Posterior cingulate gyrus (tissue), 11 donors: ENCODE measurements at places on chromosomes 11 and 22.

- no peak for DNase-seq
These were observed 97.0 kb upstream of the TOP3B start for GRCh38 chr22:22079404-22080148.

- no peak for DNase-seq
These were observed 331.8 kb upstream of the MPPED2 start for GRCh38 chr11:30917859-30918478.

DNA sequence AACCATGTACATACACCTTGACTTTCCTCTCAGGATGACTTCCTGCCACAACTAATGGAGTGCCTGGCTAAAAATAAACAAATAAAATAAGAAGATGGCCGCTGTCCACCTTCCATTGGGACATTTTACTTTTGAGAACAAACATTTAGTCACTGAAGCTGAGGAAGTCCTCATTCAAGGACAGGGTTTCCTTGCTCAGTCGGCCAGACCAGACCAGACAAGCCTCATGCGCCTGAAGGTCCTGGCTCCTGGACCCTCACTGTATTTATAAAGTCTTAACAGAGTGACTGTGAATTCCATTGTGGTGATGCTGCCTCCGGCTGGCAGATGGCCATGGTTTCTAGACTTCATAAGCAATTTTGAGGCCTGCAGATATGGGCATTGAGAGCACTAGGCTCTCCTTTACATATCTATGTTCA is 114.5 kb downstream of the MAML2 start:
- no peak for DNase-seq

DNA sequence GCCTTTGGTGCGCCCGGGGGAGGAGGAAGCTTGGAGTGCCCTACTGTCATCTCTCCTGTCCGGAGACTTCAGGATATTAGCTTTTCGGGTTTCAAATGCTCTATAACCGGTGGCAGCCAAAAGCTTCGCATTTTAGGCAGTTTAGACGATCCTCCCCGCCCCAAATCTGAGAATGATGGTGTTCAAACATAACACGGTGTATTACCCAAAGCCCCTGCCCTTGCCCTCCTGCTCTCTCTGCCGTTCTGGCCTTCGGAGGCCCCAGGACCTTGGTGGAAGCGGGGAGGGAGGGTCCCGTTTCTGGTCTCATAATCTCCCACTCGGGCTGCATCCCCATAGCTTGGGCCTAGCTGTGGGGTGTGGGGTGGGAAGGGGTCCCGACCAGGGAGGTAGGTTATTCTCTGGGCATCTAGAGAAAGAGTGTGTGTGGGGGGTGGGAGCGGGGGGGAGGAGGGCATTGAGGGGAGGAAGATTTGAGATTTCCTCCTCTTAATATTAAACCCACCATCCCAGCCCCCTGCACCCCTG is 2.3 kb downstream of the PKNOX2 start:
- DNase-seq = no peak

GRCh38 chr11:45209891-45210699 is 63.7 kb downstream of the PRDM11 start:
- DNase-seq = peak; percentile 45

- DNase-seq = no peak
These were observed 4.6 kb downstream of the ADM start for GRCh38 chr11:10309163-10310093.

DNA sequence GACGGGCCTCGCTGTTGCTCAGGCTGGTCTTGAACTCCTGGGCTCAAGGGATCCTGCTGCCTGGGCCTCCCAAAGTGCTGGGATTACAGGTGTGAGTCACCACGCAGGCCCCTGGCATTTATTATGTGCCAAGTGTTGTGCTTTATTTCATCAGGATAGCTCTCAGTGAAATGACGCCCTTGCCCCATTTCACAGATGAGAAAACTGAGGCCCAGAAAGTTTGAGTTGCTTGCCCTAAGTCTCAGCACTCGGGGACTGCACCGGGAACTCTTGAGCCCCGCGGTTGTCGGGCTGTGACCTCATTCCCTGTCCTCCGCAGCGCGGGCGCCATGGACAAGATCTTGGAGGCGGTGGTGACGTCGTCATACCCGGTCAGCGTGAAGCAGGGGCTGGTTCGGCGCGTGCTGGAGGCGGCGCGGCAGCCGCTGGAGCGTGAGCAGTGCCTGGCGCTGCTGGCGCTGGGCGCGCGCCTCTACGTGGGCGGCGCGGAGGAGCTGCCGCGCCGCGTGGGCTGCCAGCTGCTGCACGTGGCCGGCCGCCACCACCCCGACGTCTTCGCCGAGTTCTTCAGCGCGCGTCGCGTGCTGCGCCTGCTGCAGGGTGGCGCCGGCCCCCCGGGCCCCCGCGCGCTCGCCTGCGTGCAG is 7.3 kb downstream of the USP35 start:
- DNase-seq = no peak

DNA sequence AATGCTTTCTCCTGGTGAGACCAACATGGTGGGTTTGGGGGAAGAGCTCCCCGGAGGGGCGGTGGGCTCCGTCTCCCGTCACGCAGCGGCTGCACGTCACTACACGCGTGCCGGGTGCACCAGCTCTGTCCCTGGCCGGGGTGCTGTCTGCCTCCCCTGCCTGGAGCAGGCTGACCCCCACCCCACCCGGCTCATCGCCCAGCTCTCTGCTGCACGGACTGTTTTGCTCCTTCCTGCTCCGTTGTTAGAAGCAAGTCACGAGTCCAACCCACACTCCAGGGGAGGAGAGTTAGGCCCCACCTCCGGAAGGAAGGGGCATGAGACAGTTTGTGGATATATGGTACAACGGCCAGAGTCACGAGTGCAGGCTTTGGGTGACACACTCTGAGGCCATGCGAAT is 364.9 kb downstream of the BRD1 start:
- no peak for DNase-seq

DNA sequence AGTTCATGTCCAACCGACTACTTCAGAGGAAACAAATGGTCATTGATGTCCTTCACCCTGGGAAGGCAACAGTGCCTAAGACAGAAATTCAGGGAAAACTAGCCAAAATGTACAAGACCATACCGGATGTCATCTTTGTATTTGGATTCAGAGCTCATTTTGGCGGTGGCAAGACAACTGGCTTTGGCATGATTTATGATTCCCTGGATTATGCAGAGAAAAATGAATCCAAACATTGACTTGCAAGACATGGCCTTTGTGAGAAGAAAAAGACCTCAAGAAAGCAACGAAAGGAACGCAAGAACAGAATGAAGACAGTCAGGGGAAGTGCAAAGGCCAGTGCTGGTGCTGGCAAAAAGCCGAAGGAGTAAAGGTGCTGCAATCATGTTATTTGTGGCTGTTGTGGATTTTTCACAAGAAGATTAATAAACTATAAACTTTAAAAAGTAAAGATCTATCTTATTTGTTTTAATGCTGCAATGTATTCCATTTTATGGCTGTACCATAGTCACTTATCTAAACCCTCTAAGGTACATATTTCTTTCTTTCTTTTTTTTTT is 20.1 kb upstream of the HIPK3 start:
- no peak for DNase-seq

DNA sequence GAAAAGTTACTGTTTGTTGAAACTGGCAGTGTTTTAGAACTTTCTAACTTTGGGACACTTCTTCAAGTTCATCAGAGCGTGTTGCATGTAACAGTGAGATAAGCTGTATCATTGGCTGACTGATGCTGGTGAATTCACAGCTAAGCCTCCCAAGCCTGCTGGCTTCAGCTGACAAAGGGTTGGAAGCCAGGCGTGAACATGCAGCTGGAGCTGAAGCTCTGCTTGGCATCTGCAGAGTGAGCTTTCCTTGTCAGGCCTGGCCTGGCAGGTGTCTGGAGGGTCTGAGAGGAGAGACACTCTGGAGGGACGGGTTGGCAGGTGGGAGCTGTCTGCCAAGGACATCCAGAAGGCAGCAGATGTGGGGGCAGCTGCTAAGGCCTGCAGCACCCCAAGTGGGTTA is 1.5 kb downstream of the AMPD3 start:
- DNase-seq = no peak

- DNase-seq = no peak
These were observed 93.9 kb downstream of the C11orf91 start for GRCh38 chr11:33606762-33607161.

DNA sequence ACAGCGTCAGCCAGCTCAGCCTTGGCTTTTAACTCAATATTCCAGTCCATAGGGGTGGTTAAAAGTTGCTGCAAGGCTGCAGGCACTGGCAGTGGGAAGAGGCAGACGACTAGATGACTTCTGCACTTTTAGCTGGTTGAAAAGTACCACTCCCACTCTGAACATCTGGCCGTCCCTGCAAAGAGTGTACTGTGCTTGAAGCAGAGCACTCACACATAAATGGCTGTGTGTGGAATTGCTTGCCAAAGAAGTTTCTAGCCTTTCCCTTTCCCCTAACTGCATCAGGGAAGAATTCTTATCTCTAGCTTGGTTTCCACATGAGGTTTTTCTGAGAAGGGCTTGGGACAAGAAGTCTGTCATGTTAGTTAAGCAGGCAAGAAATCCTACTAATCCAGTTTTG is 5.1 kb upstream of the PHLDB1 start:
- no peak for DNase-seq

- no peak for DNase-seq
These were observed 20.4 kb downstream of the C22orf23 start for GRCh38 chr22:37932821-37933578.

GRCh38 chr11:88553204-88553603 is 215.7 kb upstream of the CTSC start:
- no peak for DNase-seq

DNA sequence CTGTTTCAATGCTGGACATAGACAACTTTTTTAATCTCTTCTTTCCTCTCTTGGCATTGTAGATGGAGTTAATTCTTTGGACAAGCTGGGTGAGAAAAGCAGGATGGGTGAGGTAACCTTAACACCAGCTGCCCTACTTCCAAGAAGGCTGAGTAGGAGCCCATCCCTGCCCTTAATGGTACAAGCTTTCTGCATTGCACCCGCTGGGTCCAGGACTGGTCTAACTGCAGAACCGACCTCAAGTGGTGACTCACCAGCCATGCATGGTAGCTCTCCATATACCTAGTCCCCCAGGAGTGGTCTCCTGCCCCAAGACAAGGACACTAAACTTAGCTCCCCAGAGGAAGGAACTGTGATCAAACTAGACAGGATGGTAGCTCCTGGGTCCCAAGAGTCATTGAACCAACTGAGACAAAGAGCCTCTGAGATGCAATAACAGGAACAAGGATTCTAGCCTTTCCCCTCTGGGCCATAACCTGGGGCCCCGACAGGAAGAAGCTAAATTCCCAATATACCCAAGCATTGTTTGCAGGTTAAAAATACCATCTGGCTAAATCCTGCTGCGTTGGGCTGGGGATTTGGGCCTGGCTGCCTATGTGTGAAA is 32.1 kb downstream of the RPL27A start:
- peak; percentile 13 for DNase-seq

DNA sequence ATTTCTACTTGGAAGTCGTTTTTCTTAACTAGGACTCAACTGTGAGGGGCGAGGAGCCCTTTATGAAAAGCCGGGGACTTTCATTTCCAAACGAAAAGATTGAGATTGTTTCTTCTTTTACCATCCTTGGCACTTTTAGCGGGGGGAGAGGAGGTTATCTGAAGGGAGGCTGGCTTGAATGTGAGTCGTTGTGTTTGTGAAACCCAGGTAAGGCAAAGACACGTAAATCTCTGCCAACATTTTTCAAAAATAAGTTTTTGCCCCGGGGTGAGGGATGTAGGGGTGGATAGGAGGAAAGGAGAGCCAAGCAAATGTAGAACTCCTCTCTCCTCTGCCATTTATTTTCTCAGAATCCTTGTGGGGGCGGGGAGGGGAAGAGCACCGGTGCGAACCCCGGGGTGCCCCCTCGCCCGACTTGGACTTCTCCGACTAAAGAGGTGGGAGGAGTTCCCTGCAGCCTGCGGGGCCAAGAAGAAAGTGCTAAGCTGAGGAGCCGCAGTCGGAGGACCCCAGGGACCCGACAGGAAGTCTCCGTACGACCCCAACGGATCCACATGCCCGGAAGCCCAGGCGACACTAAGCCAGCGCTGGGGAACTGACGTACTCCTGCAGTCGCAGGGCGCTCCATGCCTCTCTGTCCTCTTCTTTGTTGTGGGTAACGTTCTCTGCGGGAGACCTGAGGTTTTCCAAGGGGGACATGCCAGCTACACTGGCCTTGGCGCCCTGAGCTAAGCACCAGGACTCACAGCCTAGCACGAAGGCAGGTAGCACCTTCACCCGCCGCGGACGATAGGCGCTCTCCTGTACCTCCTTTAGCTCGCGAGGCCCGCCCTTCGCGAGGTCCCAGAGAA is 2.4 kb upstream of the WT1 start:
- no peak for DNase-seq

- DNase-seq = no peak
These were observed 11.5 kb downstream of the VSTM5 start for GRCh38 chr11:93838967-93839366.

GRCh38 chr11:118045191-118045590 is 31.7 kb upstream of the TMPRSS4 start:
- no peak for DNase-seq

DNA sequence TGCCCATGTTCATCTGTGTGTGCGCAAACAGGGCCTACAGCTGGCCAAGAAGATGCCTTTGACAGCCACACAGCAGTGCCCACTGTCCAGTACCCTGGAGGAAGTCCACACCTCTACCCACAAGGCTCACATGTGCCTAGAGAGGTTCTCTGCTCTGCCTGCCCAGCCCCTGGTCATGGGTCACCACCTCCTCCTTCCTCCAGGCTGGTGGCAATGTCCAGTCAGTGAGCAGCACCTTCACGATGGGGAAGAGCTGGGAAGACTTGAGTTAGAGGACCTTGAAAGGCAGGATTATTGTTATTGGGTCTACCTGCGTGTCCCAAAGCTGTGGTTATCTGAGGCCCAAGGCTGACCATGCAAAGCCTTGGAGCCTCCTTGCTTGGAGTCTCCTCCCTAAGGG is 28.4 kb upstream of the TTC12 start:
- DNase-seq = no peak

GRCh38 chr11:8351223-8351622 is 87.5 kb upstream of the LMO1 start:
- no peak for DNase-seq

DNA sequence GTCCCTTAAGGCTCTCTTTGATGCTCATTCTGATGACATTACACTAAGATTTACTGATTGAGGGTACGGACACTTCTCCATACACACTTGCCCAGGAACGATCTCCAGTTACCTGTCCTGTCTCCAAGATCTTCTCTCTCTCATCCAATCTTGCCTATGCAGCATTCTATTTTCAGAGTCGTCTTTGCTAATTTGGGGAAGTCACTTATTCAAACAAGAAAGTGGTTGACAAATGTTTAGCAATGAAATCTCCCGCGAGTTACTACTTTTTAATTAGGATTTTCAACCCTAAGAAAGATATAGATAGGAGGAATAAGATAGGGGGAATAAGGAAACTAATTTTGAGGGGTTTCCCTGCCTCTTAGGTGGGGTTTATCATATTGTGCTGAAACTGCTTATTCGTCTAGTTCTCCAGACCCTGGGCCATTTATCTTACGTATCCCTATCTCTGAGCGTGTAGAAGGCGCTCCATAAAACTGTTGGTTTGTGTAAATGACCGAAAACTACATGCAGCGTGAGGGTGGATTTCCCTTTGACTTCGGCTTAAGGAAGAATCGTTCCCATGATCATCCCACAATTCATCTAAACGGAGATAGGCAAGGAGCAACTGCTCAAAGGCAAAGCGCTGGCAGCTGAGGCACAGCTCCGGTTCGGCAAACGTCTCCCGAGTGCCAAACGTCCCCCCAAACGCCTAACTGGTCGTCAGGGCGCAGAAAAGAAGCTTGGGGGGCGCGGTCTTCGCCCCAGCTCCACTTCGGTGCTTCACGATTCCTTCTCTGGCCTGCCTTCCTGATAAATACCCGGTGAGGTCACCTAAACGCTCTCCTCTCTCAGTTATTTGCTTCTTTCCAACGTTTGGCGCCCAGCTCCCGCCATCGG is 804 bp downstream of the APIP start:
- DNase-seq = peak; percentile 15

GRCh38 chr11:131624531-131624930 is 254.1 kb downstream of the NTM start:
- DNase-seq = no peak

- DNase-seq = no peak
These were observed 12.3 kb downstream of the ME3 start for GRCh38 chr11:86660088-86660487.
